ENCODE measurements at places on chromosomes 12 and 14.
A peak's percentile ranks its signal among the peaks of the same experiment; 100 is the strongest.

DNA sequence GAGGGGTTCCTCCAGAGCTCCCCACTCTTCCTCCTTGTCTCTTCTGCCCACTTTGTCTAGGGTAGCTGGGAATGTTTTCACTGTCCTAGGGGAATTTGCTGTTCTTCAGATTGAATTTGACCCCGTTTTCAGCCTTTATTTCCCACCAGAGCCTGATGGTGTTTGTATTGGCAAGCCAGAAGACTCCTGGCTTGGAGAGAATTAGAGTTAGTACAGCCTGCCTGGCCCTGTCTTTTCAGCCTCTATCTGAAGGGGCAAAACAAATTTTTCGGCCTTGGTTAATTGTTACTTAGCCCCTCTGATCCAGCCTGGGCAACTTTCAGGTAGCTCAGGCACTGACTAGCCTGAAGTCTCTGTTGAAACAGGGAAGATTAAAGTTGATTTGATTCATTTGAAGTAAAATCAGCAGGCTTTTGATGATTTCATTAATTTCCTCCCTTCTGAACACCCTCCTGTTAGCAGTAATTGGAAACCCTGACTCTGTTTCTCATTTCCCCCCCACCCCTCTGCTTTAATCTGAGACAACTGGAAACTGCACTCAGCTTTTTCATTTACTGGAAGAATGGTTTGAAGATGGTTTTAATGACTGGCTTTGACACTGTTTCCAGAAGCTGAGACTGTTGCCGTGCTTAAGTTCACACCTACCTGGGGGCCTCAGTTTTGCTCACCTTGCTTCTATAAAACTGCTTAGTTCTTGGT, 63.3 kb downstream of the SUSD6 start:
- no peak for DNase-seq

- no peak for DNase-seq
These were observed 1.1 kb downstream of the MGST1 start for GRCh38 chr12:16348435-16349130.

DNA sequence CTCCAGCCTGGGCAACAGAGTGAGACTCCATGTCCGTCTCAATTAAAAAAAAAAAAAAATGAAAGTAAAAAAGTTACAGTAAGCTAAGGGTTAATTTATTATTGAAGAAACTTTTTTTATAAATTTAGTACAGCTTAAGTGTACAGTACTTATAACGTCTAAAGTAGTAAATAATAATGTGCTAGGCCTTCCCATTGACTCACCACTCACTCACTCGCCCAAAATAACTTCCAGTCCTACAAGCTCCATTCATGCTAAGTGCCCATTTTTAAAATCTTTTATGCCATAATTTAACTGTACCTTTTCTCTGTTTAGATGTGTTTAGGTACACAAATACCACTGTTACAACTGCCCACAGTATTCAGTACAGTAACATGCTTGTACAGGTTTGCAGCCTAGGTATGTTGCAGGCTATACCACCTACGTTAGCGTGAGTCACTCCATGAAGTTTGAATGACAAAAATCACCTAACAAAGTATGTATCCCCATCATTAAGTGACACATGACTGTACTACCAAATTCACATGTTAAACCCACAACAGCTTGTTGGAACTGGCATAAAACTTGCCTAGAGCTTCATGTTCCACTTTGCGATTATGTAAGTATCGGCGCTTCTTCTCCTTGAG, 10.7 kb downstream of the KANSL2 start:
- no peak for DNase-seq

GRCh38 chr12:56900583-56900982, 33.6 kb downstream of the SDR9C7 start:
- no peak for DNase-seq

GRCh38 chr14:51844081-51844881, 16.1 kb upstream of the GNG2 start:
- DNase-seq = no peak

DNA sequence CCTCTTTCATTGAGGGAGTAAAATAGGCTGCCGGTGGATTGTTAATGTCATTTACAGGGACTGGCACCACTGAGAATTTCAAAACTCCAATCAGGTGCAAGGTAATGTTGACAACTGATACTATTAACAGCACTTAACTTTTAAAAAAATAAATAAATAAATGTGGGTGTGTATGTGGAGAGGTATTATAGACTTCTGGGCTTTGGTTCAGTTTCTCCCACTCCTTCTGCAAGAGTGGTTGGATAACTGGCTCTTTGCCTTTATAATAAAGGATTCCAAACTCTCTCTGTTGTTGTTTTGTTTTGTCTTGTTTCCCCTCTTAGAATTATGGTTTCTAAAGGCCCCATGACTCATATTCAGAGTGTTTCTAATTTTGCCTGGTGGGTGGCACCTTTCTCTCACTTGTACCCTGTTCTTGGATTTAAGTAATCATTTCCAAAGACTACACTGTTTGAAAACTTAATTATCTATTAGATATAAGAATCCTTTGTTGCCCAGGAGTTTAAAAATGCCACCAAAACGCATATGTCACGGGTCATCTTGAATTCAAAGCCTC, 151.6 kb upstream of the ARID2 start:
- DNase-seq = no peak

DNA sequence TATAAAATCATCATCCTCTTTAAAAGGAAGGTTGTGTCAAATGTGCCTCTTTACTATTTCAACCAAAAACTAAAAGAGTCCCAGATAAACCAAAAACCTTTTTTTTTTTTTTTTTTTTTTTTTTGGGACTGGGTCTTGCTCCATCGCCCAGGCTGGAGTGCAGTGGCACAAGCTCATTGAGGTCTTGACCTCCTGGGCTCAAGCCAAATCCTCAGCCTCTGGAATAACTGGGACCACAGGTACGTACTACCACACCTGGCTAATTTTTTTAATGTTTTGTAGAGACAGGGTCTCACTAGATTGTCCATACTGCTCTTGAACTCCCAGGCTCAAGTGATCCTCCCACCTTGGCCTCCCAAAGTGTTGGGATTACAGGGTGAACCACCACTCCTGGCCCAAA, 16.4 kb upstream of the SELPLG start:
- no peak for DNase-seq

- no peak for DNase-seq
These were observed 115.9 kb downstream of the NTN4 start for GRCh38 chr12:95674631-95675030.

DNA sequence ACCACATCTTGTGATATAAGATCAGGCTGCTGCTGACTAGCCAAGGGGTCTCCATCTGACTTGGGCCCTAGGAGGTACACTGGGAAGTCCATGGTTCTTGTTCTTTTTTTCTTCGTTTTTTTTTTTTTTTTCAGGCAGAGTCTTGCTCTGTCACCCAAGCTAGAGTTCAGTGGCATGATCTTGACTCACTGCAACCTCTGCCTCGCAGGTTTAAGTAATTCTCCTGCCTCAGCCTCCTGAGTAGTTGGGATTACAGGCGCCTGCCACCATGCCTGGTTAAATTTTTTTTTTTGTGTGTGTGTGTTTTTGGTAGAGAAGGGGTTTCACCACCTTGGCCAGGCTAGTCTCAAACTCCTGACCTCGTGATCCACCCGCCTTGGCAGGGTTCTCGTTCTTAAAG, 178.2 kb downstream of the RMST start:
- DNase-seq = no peak

DNA sequence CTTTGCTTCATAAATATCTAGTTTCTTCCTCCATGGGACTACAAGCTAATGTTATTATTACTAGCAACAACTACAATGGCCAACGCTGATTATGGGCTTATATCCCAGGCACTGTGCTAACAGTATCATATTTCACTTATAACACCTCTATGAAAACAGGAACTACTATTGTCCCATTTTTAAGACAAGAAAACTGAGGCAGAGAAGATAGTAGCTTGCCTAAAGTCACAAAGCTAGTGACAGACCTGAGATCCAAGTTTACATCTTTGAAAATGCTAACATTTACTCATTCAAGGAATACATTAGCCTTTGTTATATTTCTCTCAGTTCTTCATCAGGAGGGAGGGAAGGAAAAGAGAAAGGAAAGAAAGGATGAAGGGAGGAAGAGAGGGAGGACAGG, 32.8 kb downstream of the GIT2 start:
- DNase-seq = no peak

DNA sequence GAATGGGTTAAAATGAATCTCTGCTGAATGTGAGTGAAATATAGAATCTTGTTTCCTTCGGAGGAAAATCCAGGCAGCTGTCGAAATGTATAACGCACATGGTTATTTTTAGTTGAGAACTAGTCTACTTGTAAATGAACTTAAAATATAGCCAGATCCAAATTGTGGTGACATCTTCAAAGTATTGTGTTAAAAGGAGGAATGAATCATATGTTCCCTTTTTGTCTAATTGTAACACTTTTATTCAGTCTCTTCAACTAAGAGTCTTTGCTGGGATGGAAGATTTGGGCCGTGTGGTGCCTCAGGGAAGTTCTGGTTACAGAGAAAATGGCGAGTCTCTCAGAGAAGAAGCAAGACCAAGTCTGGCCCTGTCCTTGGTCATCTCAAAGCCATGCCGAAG, 82.5 kb downstream of the SLC4A8 start:
- DNase-seq = no peak

GRCh38 chr12:108207791-108208730, 79.0 kb downstream of the WSCD2 start:
- DNase-seq = no peak

DNA sequence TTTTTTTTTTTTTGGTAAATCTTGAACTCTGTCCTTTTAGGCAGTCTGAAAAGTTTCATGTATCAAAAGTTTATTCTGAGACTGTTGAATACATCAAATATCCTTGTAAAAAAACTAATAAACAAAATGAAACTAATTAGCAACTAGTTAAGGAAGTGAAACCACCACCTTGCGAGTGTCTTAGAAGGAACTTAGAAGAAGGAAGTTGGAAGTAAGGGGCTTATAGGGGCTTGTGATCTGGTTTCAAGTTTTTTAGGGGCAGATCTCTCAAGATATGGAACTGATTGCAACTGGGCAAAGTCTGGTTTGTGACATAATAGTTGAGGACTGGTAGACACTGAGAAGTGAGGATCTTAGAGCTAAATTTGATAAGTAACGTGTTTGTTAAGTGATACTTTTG, 748.8 kb downstream of the C12orf50 start:
- no peak for DNase-seq

DNA sequence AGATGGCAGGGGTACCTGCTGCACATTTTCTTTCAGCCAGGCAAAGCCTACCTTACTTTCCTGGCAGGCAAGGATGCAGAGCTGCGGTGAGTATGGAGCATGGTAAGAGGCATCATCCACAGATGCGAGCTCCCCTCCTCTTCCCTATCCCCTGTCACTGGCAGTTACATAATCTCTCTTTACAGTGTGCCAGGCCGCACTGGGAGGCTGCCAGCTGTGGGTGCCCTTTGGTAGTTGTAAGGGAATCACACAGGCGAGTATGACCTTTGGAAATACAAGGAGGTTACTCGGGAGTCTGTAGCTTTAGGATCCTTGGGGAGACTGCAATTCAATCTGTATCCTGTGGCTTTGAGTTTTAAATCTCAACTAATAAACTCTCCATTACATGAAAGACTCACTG, 132.5 kb downstream of the KTN1 start:
- DNase-seq = no peak

- no peak for DNase-seq
These were observed 722.1 kb downstream of the TMTC2 start for GRCh38 chr12:83408851-83409250.

DNA sequence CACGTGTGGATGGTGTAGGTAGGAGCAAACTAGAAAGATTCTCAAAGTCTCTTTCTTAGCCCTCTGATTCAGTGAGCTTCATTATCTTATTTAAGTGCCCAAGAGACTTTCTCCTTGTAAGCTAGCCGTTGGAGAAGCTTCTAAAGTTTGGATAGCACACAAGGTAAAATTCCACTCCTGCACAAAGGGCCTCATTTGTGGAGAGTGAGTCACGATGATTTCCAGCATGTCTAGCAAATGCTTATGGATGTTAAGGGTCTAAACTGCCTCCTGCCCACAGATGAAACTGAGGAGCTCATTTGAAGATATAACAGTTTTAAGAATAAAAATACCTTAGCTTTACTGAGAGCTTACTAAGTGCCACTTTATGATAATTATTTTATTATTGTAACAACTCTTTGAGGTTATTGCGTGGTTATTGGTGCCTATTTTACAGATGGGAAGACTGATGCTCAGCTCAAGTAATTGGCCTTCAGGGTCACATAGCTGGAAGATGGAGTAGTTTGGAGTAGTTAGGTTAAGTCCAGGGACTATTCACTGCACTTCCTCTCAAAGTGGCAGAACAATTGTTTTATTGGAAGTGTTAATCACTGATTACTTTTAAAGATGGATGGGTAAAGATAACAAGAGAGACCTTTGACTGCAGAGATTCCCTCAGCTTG, 78.7 kb upstream of the HIF1A start:
- DNase-seq = no peak

GRCh38 chr12:8823565-8824300, 1.3 kb downstream of the A2ML1 start:
- peak; percentile 13 for DNase-seq

DNA sequence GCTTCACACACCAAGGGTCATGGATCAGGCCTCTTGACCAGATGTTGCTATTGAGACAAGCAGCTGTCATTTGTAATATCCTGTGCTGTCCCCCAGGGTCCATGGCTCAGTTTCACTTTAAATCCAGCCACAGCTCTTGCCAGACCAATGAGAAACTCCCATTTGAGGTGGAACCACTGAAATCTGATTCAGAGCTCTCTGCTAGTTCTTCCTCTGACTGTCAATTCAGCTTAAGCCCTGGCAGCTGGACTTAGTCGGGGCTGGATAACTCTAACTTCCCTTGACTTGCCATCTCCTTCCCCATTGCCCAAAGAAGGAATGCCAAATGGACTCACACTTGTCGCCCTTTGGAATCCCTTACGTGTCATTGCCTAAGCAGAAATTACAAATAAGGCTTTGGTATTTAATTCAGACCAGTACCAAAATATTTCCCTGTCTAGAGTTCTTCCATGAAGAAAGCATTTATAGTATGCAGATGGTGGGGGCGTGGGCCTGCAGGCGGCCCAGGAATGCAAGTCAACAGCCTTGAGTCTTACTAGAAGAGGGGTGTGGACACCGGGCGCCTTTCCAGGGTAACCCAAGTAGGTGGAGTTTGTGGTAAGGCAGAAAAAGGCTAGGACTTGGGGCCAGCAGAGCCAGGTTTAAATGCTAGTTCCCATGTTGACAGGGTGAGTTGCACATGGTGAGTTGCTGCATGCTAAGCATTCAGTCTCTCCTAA, 96.9 kb upstream of the TMPO start:
- no peak for DNase-seq

DNA sequence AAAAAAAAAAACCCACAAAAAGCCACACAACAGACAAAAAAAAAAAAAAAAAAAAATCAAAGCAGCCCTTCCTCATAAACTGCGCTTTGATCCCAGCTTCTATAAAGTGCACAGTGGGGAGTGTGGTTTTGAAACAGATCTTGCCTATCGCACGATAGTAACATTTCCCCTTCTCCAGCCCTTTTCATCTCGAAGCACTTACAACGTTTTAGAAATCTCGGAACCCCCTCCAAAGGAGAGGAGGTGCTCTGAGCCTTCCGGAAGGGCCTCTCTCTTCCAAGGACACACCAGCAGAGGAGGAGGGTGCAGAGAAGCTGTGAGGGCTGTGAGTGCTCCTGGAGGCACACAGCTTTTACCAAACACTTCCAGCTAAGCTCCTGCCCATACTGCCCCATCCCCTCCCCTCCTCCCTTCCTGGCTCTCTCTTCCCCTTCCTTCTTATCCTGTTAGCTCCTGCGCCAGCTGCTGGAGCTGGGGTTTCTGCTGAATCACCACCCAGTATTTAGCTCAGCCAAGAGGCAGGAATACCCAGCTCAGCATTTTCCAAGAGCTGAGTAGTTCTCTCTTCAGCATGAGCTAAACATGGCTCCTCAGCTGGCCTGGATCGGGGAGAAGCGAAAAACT, 28.4 kb downstream of the SLC7A8 start:
- no peak for DNase-seq

Measured in hypothalamus (tissue), 51 donors.